ENCODE measurements at places on chromosomes 2 and 18. TPM values are rescaled to one million over a fixed set of nuclear protein-coding genes. Genes with fewer than 3 reads are reported as not detected.

GRCh38 chr2:66443979-66444861 lies 9.3 kb downstream of the MEIS1 start:
- DNase-seq = no peak
- H3K27ac ChIP-seq = peak overlapping the region; percentile 84
- H3K36me3 ChIP-seq = no peaks in the 10 kb centered on the region
- no peaks in the 10 kb centered on the region for H3K4me1 ChIP-seq
- H3K4me3 ChIP-seq = peak overlapping the region; percentile 9

Gene RGPD4
- not detected for polyA plus RNA-seq

Gene DPYSL5
- polyA plus RNA-seq = not detected

Gene FSIP2
- polyA plus RNA-seq = 0.22 TPM

DNA sequence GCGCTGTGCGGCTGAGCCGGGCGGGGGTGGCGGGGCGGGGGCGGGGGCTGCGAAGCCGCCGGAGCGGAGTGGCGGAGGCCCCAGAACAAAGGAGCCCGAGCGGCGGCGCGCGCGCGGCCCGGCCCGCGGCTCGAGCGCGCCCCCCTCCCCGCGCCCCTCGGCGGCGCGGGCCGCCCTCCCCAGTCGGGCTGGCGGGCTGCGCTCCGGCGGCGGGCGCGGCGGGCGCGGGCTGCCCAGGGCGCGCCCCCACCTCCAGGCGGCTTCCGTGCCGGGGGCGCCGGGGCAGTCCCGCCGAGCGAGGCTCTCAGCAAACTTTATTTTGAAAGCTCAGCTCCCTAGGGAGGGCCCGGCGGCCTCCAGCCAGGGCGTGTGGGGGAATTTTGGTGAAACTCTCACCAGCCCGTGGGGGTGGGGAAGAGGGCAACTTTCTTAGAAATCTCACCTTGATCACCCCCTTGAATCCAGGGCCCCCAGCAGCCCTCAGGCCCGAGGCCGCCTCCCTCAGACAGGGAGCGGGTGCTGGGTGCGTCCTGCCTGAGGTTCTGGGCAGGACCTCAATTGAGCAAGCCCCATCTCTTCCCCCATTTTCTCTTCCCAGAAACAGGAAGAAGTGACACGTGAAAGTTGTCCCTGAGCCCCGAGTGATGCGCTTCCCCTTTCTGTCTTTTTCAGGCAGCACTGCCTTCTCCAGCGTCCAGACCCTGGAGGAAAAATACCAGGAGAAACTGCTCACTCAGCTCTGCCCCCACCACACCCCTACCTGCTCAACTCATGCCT lies 786 bp downstream of the TET3 start:
- H3K4me1 ChIP-seq = peaks cover 9% of the 10 kb centered on the region
- peak; percentile 84 for DNase-seq
- H3K4me3 ChIP-seq = peak overlapping the region; percentile 36
- no peak overlapping the region for H3K27ac ChIP-seq
- H3K27me3 ChIP-seq = peaks cover under 1% of the 10 kb centered on the region

DNA sequence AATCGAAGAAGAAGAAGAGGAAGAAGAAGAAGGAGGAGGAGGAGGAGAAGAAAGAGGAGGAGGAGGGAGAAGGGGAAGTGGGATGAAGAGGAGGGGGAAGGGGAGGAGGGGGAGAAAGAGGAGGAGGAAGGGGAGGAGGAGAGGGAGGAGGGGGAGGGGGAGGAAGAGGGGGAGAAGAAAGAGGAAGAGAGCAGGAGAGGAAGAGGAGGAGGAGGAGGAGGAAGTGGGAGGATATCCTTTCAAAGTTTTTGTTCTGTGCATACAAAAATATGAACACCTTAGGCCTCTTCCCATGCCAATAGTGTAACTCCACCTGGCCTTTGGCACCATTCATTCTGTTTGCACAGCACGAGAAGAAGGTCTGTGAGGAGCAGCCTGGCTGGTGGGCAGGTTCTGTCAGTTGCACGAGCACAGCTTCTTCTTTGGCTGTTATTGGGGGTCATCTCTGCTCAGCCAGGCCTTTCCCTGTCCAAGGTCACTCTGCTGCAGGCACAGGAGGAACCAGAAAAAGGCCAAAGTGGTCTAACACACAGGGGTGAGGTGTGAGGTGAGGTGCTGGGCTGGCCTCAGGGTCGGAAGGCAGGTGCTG lies 25.8 kb upstream of the PLB1 start:
- H3K4me3 ChIP-seq = no peak overlapping the region
- H3K4me1 ChIP-seq = no peaks in the 10 kb centered on the region
- no peaks in the 10 kb centered on the region for H3K36me3 ChIP-seq
- no peak for DNase-seq
- no peak overlapping the region for H3K27ac ChIP-seq

Gene C2orf15
- 6.6 TPM for polyA plus RNA-seq

DNA sequence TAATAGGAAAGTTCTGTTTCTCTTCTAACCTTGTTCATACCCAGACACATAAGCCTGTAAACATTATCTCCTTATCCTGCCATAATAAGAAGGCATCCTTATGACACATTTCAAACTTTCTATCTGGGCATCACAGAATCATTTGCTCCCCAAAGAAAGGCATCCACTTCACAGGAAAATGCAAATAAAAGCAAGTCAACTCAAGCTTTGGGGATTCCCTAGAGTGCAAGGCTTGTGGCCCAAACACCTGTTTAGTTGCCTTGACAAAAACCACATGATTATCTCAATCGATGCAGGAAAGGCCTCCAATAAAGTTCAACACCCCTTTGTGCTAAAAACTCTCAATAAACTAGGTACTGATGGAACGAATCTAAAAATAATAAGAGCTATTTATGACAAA lies 195.7 kb upstream of the GALNT5 start:
- no peaks in the 10 kb centered on the region for H3K27me3 ChIP-seq
- no peaks in the 10 kb centered on the region for H3K4me1 ChIP-seq
- H3K27ac ChIP-seq = no peak overlapping the region
- no peaks in the 10 kb centered on the region for H3K36me3 ChIP-seq
- no peak overlapping the region for H3K4me3 ChIP-seq

Gene ASXL2
- 2.6 TPM for polyA plus RNA-seq
